ENCODE measurements at places on chromosomes 4 and X.
A peak's percentile ranks its signal among the peaks of the same experiment; 100 is the strongest.

DNA sequence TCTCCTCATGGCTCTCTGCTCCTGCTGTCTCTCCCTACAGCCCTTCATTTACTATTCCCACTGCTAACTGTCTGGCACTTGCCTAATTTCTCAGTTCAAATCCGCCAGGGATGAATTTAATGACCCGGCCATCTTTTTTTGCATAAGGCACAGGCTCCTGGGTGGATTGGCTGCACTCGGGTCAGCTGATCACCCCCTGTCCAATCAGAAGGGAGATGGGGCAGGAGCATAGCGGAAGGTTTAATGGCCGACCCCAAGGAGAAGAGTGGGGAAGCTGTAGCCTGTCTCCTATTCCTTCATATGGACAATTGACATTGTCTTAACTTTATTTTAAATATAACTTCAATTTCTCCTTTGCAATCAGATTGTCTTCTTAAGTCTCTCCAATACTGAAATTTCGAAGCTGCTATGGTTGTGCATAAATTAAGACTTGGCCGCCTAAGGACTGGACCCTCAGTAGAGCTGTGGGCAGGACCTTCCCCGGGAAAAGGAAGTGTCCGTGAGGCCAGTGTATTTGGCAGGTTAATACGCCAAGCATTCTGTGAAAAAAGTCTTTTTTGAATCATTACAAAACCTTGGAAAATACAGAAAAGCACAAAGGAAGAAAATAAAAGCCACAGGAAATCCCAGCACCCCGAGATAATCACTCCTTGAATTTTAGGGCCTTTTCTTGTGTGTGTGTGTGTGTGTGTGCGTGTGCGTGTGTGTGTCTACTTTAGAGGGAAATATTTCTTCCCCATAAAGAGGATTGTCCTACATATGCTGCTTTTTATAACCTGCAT is 55.5 kb downstream of the SMIM20 start:
- ATAC-seq = no peak

GRCh38 chr4:152727784-152728183 is 48.0 kb upstream of the TMEM154 start:
- no peak for ATAC-seq

GRCh38 chrX:37752936-37753335 is 26.9 kb upstream of the CYBB start:
- ATAC-seq = no peak

- no peak for ATAC-seq
Measured at GRCh38 chr4:96193061-96193460, 353.2 kb downstream of the PDHA2 start.

GRCh38 chrX:149827254-149827653 is 45.5 kb downstream of the MAGEA9 start:
- ATAC-seq = no peak

- no peak for ATAC-seq
Measured at GRCh38 chr4:147335183-147335582, 145.7 kb upstream of the EDNRA start.

DNA sequence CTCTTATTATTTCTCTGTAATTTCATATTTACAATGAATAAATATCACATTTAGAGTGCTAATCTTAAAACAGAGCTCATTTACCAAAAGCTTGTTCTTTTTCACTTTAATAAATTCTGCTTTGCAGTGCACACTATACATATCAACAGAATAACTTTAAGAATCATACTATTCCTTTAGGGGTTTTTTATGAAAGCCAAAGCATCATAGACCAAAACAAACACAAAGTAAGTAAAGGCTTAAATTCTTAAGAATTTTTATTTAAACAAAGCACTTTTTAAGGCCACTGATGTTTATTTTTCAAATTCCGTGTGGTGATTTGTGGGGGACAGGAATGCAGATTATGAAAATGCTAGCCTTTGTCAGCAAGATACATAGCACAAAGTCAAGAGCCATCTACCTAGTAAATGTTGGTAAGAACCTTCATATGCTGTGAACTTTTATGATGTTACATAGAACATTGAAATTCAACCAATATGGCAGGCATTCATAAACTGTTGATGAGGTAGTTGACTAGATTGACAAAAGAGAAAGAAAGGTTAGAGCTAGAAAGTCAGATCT is 17.8 kb downstream of the TIGD2 start:
- no peak for ATAC-seq

- ATAC-seq = peak; percentile 8
Measured at GRCh38 chr4:162116095-162116779, 47.6 kb downstream of the FSTL5 start.

DNA sequence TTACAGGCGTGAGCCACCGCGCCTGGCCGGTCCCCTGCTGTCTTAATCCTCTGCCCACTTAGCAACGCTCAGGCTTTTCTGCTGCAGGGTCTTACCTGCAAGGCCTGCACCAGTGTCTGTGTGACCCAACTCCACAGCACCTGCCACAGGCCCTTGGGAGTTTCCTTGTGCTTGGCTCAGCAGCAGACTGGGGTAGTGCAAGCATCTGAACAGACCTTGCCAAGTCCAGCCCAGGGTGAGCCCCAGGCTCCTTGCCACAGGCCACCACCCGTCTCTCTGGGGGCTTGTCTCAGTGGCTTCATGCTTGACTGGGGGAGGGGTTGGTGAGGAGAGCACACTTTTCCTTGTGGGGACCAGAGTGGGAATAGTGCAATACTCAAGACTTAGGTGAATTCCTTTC is 87.0 kb downstream of the FAM193A start:
- ATAC-seq = no peak

- no peak for ATAC-seq
Measured at GRCh38 chrX:133670383-133670782, 255.1 kb upstream of the GPC4 start.

DNA sequence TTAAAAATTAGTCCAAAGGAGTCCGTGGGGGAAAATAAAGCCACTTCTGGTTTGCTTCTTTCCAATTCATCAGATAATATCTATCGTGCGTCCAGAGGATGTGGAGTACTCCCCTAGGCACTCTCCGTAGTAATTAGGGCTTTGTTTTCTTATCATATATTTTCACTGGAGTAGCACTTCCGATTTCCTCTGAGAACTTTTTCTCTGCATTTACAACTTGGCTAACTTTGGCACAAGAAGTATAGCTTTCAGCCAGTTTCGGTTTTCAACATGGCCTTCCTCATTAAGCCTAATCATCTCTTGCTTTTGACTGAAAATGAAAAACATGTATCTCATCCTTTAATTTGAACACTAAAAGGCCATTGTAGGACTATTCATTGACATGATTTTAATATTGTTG is 80.5 kb downstream of the CASP3 start:
- ATAC-seq = no peak

- ATAC-seq = no peak
Measured at GRCh38 chr4:44558031-44558605, 93.3 kb downstream of the YIPF7 start.

- ATAC-seq = no peak
Measured at GRCh38 chr4:153887217-153887616, 98.3 kb upstream of the SFRP2 start.

DNA sequence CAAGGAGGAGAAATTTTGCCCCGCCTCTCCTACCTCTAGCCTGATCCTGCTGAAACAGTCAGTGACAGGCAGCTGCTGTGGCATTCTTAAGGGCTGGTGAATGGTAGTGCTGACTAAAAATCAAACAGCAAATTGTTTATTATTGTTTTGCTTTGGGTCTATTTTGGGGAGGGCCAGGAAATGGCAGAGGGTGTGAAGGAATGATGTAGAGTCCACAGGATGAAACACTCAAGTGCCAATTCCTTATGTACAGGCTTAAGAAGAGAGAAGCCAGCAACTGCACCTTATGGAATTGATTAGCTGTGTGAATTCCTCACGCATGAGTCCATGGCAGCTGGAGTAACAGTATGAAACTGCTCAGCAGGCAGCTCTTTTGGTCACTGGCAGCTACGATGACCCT is 39.7 kb downstream of the VEGFC start:
- ATAC-seq = peak; percentile 12

- no peak for ATAC-seq
Measured at GRCh38 chr4:59339631-59340030, 1860.5 kb upstream of the ADGRL3 start.

DNA sequence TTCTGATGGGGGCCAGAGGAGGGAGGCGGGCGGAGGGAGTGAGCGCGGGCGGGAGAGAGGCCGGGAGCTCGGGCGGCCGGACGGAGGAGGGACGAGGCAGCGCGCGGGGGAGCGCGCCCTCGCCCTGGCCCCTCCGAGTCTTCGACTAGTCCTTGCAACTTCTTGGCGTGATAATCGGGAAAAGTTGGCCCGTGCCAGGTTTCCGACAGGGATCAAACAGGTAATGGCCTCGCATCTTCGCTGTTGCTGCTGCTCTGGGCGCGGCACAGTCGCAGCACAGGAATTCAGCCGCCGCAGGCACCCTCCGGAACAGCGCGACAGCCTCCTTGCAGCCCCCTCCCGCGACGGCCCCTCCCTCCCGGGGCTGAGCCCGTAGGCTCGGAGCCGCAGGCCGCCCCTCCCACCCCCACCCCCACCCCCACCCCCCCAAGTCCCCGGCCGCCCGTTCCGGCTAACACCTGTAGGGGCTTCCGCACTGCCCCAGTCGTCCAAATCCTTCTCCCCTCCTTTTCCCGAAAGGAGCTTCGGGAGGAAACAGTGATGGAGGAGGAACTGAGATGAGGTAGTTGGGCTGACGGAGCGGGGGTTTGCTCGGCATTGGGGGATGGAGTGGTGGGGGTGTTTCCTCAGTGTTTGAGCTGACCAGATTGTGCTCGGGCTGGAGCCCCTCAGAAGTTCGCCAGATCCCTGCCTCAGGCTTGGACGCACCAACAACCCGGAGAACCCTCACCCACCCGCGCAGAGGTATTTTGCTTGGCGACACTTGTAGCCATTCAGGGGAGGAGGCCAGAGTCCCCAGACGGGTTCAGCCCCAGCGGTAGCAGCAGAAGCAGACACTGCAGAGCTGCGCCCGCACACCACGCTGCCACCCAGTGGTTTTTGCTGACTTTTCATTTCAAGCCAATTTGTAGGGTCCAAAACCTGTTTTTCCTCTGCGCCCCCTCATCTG is at the start of gene FGF13:
TSS of gene FGF13 (minus strand) at position 319 of the 949 bp plus-strand sequence. CDS start 714 bp downstream, outside the sequence.
- no peak for ATAC-seq

- ATAC-seq = peak; percentile 79
Measured at GRCh38 chr4:3461515-3462291, 1.4 kb upstream of the DOK7 start.

DNA sequence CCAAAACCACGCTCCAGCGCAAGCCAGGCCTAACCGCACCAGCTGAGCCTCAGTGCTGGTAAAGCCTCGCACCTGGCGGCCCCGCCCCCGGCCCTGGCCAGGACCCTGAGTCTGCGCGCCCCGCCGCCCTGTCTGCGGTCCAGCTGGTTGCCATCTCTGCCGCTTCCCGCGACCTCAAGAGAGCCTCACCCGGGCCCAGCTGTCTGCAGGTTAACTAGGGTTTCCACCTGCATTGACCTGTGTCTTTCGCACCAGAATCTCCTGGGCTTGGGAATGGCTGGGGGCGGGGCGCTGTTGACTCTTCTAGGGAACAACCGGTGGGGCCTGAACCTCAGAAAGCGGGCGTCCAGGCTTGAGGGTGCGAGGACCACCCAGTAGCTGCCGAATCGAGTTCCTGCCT is 207.7 kb upstream of the PRPS2 start:
- ATAC-seq = no peak

GRCh38 chr4:160319221-160319867 is 1216.5 kb downstream of the RAPGEF2 start:
- no peak for ATAC-seq

- ATAC-seq = no peak
Measured at GRCh38 chr4:14842964-14843630, 159.2 kb upstream of the CPEB2 start.

- ATAC-seq = peak; percentile 53
Measured at GRCh38 chr4:108906006-108906405, 143.2 kb upstream of the ETNPPL start.

- ATAC-seq = no peak
Measured at GRCh38 chr4:164731827-164732474, 22.0 kb upstream of the SMIM31 start.

GRCh38 chrX:134685668-134686067 is 27.4 kb upstream of the PLAC1 start:
- no peak for ATAC-seq

GRCh38 chr4:100184787-100185186 is 5.5 kb downstream of the DDIT4L start:
- no peak for ATAC-seq

DNA sequence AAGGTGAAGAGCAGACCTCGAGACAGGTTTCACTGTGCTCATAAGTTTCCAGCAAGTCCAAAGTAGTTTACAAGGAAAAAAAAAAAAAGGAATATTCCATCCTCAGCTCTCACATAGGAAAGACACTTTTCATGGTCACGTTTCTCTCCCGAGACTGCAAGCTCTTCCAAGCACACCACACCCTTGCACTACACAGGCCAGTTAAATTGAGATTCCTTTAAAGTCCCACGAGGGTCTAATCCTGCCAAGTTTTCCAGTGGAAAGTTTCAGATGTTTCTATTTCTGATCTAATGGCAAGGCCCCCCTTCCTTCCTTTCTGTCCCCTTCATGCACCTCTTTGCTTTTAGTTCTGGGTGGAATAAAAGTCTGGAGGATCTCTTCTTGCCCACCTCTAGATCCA is 67.9 kb upstream of the PCDH19 start:
- no peak for ATAC-seq

DNA sequence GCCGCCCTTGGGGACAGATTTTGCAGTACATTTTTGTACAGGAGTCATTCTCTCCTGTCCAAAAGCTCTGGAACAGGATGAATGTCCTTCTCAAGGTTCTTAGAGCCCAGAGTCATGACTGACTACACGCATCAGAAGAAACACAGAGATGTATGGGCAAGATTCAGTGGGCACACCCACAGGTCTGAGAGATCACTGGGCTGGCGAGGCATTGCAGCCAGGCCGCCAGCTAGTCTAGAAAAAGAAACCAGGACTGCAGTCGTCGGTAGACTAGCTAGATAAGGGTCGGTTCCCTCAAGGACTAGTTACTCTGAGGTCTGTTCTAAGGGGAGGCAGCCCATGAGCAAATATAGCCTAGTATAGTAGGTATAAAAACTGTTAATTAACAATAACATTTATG is 19.8 kb downstream of the GBA3 start:
- ATAC-seq = no peak

GRCh38 chr4:16250661-16251365 is 24.5 kb upstream of the TAPT1 start:
- ATAC-seq = no peak

Measured in stimulated activated memory B cell treated with anti-CD40 and anti-IgM and Interleukin-4, amounts not matched to agents 10 μg/mL and 1 μg/mL and 100 μg/mL, for 72 hours (primary cell).